ENCODE measurements at places on chromosomes 13 and 19.

DNA sequence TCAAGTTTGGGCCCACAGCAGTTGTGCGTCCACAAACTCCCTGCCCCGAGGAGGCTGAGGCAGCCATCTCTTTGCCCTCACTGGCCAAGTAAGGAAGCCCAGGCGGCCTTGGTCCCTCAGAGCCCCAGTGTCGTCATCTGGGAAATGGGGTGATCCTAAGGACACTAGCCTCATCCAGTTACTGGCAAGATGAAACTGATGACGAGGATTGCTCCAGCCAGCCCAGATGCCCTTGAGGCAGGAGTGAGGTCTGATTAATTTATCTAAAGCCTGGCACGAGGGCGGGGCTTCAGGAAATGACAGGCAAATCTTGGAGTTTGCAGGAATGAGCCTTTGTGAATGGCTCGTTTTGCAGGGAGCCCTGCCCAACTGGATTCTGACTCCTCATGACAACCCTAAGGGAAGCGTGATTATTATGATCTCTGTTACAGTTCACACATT is 5.6 kb downstream of the LIPE start:
- DNase-seq, result no peak

DNA sequence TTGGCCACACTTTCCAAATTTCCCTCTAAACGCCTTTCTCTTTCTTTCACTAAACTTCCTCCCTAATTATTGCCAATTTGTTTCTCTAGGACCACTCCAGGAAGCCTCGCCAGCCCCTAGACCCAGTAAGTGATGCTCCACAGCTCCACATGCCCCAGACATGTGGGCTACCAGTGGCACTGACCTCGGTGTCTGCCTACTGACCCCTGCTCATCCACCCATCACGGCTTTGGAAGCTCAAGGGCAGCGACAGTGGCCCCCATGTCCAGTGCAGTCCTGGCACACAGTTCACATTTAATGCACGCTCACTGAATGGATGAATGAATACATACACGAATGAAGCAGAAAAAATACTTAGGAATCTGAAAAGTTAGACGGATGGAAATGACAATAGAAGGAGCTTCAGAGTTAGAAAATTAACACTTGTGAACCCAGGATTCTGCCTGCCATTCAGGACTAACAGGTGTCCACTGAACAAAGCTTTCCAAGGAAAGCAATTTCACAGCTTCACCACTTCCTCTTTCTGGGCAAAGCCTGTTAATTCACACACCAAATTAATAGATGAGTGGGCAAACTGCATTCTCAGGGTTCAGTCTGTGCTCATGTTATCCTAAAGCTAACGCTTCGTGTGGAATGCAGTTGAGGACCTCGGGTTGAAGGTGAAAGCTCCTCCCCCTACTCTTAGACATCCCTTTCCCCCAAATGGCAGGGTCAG is 50.9 kb downstream of the CCDC70 start:
- no peak for DNase-seq

DNA sequence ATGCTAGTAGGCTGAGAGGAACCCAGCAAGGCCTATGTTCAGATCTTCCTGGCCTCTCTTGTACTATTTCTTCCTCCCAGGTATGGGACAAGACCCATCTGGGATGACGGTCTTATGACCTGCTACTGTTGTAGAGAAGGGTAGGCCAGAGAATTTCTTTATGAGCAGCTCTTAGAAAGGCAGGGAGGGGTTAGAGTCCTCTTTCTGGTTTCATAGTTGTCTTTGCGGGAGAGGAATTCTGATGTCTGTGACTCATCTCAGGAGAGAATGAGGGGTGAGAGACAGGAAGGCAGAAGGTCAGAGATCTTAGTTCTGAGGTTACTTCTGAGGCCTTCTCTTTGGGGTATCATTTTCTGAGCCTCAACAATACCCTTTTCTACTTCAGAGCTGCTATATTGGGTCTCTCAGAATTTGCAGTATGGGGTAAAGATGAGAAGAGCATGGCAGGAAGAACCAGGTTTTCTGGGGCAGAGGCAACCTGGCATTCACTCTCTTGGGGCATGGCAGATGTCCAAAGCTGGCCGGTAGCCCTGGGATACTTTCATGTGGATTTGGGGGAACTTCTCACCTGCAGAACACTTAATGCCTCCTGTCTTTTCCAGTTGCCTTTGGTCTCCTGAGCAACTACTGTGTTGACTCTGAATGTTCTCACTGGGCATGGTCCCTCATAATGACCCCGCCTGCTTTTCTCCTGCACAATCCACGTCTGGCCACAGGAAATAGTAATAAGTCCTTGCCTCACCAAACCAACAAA is 154.4 kb downstream of the GGACT start:
- no peak for DNase-seq

DNA sequence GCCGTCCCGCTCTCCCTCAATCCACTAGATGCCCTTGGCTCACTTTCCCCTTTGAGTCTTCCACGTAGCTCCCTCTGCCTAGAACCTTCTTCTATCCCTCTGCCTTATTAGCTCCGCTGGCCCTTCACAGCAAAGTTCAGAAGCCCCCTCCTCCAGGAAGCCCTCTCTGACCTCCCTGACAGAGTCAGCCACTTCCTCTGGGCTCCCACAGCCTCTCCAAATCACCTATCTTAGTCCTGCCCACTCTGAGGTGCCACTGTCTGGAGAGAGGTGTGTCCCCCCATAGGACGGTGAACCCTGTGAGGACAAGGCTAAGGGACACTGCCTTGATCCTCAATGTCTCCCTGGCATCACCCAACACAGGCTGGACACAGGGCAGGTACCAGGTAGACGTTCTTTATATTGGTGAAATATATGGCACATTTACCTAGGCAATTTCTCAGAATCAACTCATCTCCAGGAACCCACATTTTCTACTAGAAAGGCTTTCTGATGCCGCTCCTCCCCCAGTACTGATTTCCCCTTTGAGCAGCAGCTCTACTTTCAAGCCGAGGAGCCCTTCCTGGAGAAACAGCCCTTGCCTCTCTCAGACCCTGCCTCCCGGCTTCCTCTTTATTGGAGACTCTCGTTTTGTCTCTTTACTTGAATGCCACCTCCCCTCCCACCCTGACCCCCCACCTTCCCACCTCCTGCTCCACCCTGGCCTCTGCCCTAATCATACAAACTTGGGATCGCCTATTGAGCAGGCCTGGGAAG is 3.4 kb upstream of the TGFB1 start:
- DNase-seq, result no peak

- DNase-seq, result no peak
Measured at GRCh38 chr13:27125357-27126282, 46.0 kb downstream of the USP12 start.

GRCh38 chr19:33661336-33661735 is 39.6 kb downstream of the CHST8 start:
- DNase-seq, result no peak

GRCh38 chr19:8180018-8180417 is 29.2 kb upstream of the CERS4 start:
- no peak for DNase-seq

DNA sequence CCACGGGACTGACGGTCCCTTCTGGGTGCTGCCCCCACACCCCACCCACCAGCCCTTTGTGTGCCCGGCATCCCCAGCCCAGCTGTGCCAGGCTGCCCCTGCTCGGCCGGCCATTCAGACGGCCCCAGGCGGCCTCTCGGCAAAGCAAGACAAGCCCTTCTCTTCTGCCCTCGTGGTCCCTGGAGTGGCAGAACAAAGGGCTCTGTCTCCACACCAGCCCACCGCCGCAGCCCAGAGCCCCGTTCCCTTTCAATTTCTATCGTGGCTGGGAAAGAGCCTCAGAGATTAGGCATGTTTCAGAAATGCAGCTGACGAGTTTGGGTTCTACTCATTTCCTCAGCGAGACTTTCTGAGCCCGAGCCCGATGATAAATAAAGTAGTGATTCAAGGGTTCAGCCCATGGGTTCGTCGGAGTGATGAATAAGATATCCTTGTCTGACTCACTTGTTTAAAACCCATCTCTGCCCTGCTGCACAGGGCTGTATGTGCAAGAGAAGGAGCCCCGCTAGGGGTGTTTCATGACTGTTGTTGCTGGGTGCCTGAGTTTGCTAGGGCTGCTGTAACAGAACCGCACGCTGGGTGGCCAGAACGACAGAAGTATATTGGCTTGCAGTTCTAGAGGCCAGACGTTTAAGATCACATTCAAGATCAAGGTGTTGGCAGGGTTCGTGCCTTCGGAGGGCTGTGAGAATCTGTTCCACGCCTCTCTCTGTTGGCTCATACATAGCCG is 4.3 kb downstream of the MYO9B start:
- peak; percentile 36 for DNase-seq

GRCh38 chr19:591099-591958 is 1.6 kb downstream of the HCN2 start:
- no peak for DNase-seq

DNA sequence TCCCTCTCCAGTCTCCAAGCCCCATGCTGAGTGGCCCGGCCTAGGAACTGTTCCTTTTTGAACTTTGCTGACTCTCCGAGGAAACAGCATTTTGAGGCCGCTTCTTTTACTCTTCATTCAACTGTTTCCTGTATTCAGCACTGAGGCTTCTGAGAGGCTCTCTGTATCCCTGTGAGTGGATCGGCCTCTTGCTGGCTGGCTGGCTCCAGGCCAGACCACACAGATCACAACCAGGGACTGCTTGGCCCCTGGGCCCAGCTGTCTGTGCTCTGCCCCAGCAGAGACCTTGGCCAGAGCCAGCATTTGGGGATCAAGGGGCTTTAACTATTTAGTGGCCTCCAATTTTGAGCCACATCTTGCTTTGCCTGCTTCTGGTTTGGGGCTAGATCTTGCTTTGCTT is 75.6 kb upstream of the KL start:
- DNase-seq, result no peak

DNA sequence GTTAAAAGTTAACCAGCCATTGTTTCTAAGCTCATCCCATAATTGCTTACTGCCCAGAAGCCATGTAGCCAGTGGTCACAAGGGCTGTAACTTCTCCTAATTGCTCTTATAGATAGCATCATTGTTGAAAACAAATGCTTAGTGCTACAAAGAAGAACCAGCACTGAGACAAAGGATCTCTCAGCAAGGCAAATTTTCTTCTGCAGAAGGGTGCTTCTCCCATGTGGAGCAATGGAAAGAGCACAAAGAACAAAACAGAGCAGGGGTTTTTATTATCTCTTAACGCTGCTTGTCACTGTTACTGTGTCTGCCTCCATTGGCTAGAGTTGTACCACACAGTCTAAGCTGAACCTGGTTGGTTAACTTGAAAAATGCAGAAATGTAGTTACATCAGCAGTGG is 1036.8 kb downstream of the UQCRFS1 start:
- DNase-seq, result no peak

GRCh38 chr19:47512948-47513319 is 1.9 kb downstream of the NAPA start:
- DNase-seq, result no peak

GRCh38 chr19:33805840-33806433 is 9.3 kb downstream of the KCTD15 start:
- DNase-seq, result no peak

GRCh38 chr19:17311455-17312188 is 2.3 kb downstream of the DDA1 start:
- DNase-seq, result no peak

- DNase-seq, result no peak
Measured at GRCh38 chr13:35210261-35210660, 266.2 kb downstream of the MAB21L1 start.

DNA sequence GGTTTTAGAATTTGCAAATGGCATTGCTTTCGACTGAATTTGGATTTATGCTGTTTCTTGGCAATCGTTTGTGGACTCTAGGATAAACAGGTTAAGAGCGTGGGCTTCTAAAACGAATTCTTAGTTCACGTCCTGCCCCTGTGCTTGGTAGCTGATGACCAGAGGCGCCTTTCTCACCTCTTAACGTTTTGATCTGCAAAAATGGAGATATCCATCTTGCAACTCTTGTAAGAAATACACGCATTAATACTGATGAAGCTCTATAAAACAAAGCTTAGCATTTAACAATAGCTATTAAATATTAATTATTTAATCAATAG is 580 bp upstream of the KATNAL1 start:
- DNase-seq, result no peak

DNA sequence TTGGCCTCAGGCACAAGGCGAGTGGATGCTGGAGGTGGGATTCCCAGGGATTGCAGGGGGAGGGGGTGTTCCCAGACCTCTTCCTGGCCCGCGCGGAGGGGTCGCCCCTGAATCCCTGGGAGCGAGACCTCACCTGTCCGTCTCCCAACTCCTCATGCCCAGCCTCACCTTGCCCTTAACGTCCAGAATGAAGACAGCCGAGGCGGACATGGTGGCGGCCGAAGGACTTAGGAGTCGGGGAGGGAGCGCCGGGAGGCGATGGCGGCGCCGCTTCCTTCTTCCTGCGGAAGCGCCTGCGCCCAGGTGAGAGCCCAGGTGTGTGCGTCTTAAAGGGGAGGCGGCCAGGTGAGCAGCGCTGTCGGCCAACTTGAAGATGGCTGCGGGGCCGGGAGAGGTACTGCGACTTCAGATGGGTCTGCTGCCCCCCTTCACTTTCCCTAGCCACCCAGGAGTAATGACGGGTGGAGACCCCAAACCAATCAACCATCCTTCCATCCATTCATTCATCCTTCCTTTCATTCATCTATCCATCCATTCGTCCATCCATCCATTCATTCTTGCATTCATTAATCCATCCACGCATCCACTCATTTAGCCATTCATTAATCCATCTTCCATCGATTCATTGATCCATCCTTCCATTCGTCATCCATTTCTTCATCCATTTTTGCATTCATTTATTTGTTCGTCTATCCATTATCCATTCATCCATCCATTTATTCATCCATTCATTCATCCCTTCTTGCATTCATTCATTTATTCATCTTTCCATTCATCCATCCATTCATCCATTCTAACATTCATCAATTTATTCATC is at the start of gene AP1M2:
TSS of gene AP1M2 (minus strand) at position 291 of the 817 bp plus-strand sequence. CDS start at position 210, 81 bp downstream.
- no peak for DNase-seq

DNA sequence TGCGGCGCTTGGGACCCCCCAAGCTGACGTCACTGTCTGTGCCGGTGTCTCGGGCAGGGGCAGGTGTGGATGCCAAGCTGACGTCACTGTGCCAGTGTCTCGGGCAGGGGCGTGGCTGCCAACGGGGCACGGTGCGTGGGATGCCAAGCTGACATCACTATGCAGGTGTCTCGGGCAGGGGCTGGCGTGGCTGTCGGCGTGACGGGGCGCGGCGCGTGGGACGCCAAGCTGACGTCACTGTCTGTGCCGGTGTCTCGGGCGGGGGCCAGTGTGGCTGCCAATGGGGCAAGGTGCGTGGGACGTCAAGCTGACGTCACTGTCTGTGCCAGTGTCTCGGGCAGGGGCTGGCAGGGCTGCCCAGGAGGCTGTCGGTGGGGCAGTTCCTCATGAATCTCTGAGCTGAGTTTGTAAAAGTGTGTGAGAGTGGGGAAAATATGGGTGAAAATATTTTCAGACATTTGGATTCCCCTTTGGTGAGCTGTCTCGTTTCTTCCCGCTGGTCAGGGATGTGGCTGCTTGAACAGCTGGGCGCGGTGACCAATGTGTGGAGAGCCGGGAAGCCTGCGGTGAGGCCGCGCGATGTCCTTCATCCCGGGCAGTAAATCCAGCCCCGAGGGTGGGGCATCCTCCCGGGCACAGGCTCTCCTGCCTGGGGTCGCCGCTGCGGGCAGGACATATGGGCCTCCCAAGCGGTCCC is 25.2 kb downstream of the MCF2L start:
- no peak for DNase-seq

GRCh38 chr19:55299991-55300390 is 16.2 kb downstream of the BRSK1 start:
- no peak for DNase-seq

All from activated T-cell treated with anti-CD3 and anti-CD28 coated beads for 1 hour (primary cell).